ENCODE measurements at places on chromosomes 6 and 20. TPM values are rescaled to one million over a fixed set of nuclear protein-coding genes. Genes with fewer than 3 reads are reported as not detected.

GRCh38 chr20:40584130-40584809 lies 104.8 kb downstream of the MAFB start:
- no peak for DNase-seq

Gene LST1
- not detected for total RNA-seq

Gene OXT
- not detected for total RNA-seq

Gene NOTCH4
- 2.5 TPM for total RNA-seq

Gene TUBB2B
- total RNA-seq = 121 TPM

Gene ZNF217
- 39.5 TPM for total RNA-seq

DNA sequence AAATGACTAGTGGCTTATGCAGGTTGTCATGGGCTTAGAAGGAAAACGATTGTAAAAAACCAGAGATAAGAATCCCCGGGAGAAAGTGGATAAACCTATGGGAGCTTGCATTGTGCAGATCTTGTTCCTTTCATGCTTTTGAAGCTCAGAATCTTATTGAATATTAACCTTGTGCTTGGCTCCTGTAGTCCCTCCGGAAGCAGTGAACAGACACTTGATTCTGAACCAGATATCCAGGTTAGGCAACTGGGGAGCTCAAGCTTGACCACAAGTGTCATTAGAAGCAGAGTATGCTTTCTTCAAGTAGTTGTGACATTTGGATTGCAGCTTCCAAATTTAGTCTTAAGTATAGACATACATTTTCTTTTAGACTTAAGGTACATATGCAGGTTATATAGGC lies 212.6 kb upstream of the MOCS1 start:
- no peak for DNase-seq

Measured in mesothelial cell of epicardium (in vitro differentiated cells).